Fibroblast of the aortic adventitia (primary cell): ENCODE measurements at places on chromosomes 2 and 18. TPM values are rescaled to one million over a fixed set of nuclear protein-coding genes. Genes with fewer than 3 reads are reported as not detected.

- peak; percentile 86 for DNase-seq
Measured at GRCh38 chr18:24397694-24398368, at the start of gene OSBPL1A. TSS of gene OSBPL1A (minus strand) at chr18:24397824. CDS start at chr18:24377533, 20,291 bp downstream.

- DNase-seq, result no peak
Measured at GRCh38 chr2:186770332-186770946, 76.6 kb downstream of the FAM171B start.

The SLC30A3 gene
- 0.09 and 0.25 TPM in 2 replicates for total RNA-seq

GRCh38 chr2:126212735-126213134, 443.2 kb upstream of the GYPC start:
- DNase-seq, result no peak

- DNase-seq, result peak; percentile 57
Measured at GRCh38 chr2:100242891-100243619, 79.2 kb downstream of the LONRF2 start.

The REG3G gene
- not detected in 2 replicates for total RNA-seq
